ENCODE measurements at places on chromosomes 3 and 15.

DNA sequence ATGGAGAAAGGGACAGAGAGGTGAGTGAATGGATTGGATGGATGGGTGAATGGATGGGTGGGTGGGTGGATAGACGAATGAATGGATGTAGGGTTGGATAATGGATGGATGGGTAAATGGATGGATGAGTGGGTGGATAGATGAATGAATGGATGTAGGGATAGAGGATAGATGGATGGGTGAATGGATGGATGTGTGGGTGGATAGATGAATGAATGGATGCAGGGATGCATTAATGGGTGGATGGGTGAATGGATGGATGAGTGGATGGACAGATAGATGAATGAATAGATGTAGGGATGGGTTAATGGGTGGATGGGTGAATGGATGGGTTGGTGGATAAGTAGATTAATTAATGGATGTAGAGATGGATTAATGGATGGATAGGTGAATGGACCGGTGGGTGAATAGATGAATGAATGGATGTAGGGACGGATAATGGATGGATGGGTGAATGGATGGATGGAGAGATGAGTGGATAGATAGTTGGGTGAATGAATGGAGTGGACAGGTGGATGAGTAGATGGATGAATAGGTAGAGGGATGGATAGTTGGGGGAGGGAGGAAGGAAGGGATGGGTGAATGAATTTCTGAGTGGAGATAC, 28.6 kb downstream of the CACNA2D3 start:
- no peak for DNase-seq

DNA sequence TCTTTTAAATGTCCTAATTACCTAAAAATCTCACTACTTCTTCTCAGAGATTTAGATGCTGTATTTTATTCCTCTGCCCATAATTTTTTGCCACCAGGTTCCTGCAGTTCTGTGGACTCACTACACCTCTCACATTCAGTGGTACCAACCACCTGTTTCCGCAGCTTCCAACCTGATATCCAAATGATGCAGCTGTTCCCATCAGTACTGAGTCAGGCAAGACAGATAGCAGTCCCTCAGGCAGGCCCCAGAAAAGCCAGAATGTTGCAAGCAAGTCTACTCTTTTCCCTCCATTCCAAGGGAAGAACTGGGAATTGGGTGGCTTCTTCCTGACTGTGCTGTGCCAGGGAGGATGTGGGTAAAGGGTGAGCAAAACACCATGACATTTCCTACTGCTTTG, 39.0 kb downstream of the MNS1 start:
- no peak for DNase-seq

DNA sequence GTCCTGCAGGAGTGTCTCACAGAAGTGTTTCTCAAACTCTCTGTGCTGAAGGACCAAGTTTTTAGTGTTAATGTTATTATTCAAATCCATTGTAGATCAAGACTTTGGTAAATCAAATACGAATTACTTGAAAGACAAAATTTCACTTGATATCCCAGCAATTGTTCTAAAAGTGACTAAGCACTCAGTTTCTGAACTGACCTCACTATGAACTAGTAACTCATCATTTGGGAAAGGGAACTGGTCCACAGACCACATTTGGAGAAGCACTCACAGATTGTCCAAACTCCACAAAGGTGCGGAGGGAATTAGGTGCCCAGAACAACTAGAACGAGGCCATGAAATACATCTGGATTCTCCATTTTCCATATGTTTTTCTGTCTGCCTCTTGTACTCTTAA, 25.6 kb downstream of the FAM43A start:
- no peak for DNase-seq

DNA sequence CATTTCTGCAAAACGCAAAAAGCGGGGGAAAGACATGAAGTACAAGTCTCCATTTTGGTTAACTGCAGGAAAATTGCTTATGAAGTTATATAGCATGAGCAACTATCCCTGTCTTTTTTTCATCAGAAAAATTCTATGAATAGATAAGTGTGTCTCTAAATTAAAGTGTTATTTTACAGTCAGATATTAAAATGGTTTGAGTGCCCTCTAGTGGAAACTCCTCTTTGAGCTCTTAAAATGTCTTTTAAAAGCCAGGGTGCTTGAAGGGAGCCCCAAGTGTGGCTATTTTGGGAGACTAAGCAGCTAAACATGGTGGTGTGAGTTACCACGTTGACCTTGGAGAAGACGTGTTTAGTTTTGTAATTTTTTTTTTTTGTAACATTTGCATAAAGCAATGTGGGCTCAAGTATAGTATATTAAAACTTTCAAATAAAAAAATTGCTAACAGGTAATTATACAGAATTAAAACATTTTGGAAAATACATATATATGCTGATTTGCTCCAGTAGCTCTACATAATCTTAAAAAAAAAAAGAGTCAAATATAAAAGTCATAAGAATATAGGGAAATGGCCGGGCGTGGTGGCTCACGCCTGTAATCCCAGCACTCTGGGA, 77.2 kb downstream of the PPP2R3A start:
- peak; percentile 80 for DNase-seq

DNA sequence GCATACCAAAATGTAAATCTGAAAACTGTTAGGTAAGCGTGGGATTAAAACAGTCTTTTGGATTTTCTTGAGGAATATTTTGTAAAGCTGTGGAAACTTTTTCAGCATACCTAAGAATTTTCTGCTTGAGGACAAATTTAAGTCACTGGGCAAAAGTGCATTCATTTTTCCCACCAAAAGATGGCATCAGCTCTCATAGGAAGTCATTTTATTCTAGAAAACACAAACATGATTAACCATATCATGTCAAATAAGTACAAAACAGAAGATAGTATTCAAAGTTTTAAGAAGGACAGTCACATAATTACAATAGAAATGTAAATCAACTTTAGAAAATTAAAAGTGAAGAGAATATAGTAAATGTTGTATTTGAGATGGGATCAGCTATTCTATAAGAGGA, 63.5 kb downstream of the SLC49A4 start:
- DNase-seq = no peak

- no peak for DNase-seq
These were observed 11.6 kb upstream of the ACAN start for GRCh38 chr15:88791637-88792036.

- DNase-seq = no peak
These were observed 178.2 kb upstream of the GOLIM4 start for GRCh38 chr3:168273917-168274316.

DNA sequence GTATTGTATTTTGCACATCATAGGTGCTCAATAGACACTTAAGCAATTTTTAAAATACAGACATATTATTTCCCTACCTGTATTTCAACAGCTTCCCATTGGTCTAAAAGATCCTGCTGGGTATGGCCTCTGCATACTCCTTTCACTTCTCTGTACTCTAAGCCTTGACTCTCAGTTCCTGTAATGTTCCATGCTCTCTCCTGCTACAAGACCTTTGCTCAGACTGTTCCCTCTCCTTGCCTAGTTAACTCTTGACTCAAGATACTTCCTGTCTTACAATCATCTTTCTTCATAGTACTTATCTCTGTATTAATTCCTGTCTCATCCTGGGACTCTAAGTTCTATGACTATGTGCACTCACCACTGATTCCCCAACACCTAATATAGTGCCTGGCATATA, 1.7 kb downstream of the SCN11A start:
- DNase-seq = no peak

- no peak for DNase-seq
These were observed 158.8 kb downstream of the SLCO3A1 start for GRCh38 chr15:92012368-92012629.

GRCh38 chr3:144622845-144623244, 651.2 kb downstream of the DIPK2A start:
- no peak for DNase-seq

DNA sequence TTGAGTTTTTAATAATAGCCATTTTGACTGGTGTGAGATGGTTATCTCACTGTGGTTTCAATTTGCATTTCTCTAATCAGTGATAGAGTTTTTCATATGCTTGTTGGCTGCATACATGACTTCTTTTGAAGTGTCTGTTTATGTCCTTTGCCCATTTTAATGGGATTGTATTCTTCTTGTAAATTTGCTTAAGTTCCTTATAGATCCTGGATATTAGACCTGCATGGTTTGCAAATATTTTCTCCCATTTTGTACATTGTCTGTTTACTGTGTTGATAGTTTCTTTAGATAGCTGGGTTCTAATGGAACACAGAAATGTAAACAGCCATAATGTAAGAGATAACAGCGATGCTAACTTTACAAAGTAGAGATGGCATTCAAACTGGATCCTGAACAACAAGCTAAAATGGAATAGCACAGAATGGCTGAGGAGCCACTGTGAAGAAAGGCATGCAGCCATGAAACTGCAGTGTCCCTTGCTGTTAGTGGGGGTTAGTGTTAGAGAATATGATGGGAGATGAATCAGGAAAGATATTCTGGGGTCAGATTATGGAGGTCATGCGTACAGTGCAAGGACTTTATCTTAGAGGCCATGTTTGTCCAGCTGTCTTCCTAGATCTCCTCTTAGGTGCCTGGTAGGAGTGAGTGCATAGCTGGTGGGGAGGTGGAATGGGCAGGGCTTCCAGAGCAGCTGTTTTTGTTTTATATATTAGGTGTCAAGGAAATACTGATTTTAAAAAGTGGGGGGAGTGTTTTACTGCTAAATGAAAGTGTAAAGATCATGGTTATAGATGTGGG, 48.1 kb downstream of the BBS4 start:
- no peak for DNase-seq

- DNase-seq = peak; percentile 99
These were observed 113.2 kb upstream of the ALDH1A3 start for GRCh38 chr15:100766243-100767000.

DNA sequence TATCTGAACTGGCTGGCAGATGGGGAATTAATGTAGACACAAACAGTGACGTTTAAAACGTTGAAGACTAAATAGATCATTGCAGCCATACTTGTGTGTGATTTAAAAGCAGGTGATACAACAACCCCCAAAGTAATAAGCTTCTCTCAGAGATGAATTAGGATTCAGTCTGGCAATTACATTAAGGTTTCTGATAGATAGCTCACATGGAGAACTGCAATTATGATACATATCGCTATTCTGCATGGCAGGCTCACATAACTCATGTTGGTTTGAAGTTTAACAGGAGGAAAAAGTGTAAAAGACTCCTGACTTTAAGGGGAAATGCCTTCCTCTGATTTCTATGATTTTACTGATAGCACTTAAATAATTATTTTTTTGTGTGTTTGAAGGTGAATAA, 196.9 kb downstream of the CLSTN2 start:
- DNase-seq = no peak
